ENCODE measurements at places on chromosomes 6 and 20. TPM values are rescaled to one million over a fixed set of nuclear protein-coding genes. Genes with fewer than 3 reads are reported as not detected.

DNA sequence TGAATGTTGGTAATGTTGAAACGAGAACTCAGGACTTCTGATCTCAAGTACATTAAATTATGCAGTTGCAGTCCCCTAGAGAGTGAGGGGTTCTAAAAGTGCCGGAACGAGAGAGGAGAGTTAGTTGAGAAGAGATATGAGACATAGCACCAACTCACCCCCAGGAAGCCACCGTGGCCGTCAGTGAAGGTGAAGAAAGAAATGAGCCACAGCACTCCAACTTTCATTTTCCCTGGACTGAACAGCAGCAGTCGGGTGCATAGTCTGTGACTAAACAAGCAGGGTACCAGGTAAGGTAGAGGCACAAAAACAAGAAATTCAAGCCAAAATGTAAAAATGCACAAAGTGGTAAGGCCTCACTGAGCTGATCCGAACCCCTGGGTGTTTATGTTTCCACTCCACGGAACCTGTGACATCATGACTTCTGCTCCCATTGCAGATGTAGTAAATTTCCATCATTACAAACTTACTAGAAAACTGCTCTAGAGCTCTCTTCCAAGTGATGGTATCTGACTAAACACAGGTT is 13.2 kb downstream of the ADGRF1 start:
- no peak for DNase-seq

The PHACTR1 gene
- 12.9 TPM for polyA plus RNA-seq

The OTOR gene
- polyA plus RNA-seq, result 0.06 TPM

The BMP2 gene
- polyA plus RNA-seq, result 22.6 TPM

- DNase-seq, result no peak
Observed at GRCh38 chr20:34974246-34974645, 18.6 kb downstream of the MYH7B start.

GRCh38 chr6:24887545-24888140 is 48.1 kb downstream of the RIPOR2 start:
- DNase-seq, result no peak
